CD4-positive, alpha-beta T cell (primary cell): ENCODE measurements at places on chromosomes 3 and 15.

DNA sequence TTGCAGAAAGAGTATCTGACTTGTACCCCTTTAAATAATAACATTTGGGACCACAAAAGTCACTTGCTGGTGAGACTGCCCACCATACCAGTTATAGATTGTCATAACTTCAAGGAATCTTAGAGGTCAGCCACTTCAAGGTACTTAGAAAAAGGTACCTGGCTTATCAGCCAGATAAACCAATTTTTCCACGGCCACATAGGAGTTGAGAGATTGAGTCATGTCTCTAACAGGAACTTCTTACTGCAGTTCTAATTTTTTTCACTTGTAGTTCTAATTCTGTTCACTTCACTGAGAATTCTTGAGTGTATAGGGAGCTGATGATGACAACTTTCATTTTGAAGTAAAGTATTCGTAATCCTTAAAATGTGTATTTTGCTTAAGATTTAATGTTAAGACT is 317.1 kb upstream of the CBLB start:
- H3K27me3 ChIP-seq = no peaks in the 10 kb centered on the region
- H3K36me3 ChIP-seq = no peaks in the 10 kb centered on the region
- H3K4me1 ChIP-seq = peaks cover 2% of the 10 kb centered on the region
- peak; percentile 20 for DNase-seq

DNA sequence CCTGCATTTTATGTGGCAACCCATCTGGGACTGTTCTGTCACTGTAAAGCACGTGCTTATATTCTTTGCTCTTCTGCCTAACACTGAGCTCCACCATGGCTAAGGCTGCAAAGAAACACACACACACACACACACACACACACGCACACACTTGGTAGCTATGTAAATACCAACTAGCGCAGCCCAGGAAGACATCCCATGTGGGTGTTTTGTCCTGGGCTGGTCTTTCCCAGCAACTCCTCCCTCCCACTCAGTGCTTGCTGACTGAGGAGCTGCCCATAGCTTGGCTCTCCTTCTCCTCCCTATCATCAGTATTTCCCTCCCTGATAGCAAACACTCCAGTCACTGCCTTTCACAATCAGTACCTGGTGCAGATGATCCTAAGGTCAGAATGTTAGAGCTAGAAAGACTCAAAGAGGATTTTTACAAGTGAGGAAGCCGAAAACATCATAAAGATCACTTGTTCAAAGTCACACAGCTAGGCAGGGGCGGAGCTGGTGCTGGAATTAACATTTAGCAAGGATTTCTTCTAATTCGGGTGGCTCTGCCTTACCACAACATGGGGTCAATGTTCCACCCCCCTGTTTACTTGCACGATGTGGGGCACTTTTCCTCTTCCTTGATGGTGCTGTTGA is 377.1 kb upstream of the TBL1XR1 start:
- no peak overlapping the region for H3K4me3 ChIP-seq
- H3K4me1 ChIP-seq = no peaks in the 10 kb centered on the region
- no peaks in the 10 kb centered on the region for H3K36me3 ChIP-seq
- no peak overlapping the region for H3K27ac ChIP-seq
- DNase-seq = no peak

GRCh38 chr15:41332194-41333025 is at the start of the genes NUSAP1 and OIP5:
Gene NUSAP1 (plus strand): TSS chr15:41332881. CDS start chr15:41332958, 77 bp downstream.
Gene OIP5 (minus strand): TSS chr15:41332591. CDS start chr15:41332561, 30 bp downstream.
- peak within 1 kb of the TSS; percentile 77 for H3K4me3 ChIP-seq
- H3K36me3 ChIP-seq = no peaks in the 10 kb centered on the region
- H3K27me3 ChIP-seq = no peaks in the 10 kb centered on the region
- H3K4me1 ChIP-seq = peaks cover 23% of the 10 kb centered on the region
- peak; percentile 96 for DNase-seq

- peaks cover 4% of the 10 kb centered on the region for H3K27me3 ChIP-seq
- H3K36me3 ChIP-seq = no peaks in the 10 kb centered on the region
- no peak overlapping the region for H3K27ac ChIP-seq
- no peak for DNase-seq
- no peak overlapping the region for H3K4me3 ChIP-seq
Measured at GRCh38 chr3:73179601-73180000, 118.1 kb downstream of the EBLN2 start.

DNA sequence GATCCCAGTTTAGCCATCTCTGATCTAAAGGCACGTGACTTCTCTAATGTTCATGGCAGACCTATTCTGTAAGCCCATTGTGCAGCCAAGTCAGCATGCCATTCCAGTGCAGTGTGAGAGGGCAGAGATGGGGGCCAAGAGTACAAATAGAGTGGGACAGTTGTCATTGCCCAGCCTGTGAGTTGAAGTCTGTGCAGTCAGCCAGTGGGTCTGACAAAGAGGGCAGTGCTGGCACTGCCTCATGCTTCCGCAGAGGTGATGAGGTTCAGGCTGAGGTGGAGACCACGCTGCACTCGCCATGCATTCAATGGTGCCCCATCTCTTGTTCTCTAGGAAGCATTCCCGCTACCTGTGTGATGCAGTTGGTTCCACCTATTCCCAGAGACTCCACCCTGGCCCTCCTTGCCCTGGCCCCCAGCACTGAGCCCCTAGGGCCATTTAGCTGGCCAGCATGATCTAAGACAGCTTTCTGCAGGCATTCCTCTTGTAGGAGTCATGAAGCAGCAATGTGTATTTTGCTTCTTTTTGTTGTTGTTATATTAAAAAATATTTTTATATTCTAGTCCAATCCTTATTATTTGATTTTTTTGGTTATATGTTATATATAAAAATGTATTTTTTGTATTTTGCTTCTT is 3.7 kb downstream of the MRAS start:
- H3K27me3 ChIP-seq = peaks cover 17% of the 10 kb centered on the region
- H3K36me3 ChIP-seq = no peaks in the 10 kb centered on the region
- H3K4me1 ChIP-seq = peaks cover 9% of the 10 kb centered on the region
- DNase-seq = no peak
- H3K27ac ChIP-seq = no peak overlapping the region
